Erythroblast (primary cell): ENCODE measurements at places on chromosomes 11 and 22.

- DNase-seq: no peak
These were observed 273.4 kb downstream of the TTC28 start for GRCh38 chr22:28406246-28406645.

DNA sequence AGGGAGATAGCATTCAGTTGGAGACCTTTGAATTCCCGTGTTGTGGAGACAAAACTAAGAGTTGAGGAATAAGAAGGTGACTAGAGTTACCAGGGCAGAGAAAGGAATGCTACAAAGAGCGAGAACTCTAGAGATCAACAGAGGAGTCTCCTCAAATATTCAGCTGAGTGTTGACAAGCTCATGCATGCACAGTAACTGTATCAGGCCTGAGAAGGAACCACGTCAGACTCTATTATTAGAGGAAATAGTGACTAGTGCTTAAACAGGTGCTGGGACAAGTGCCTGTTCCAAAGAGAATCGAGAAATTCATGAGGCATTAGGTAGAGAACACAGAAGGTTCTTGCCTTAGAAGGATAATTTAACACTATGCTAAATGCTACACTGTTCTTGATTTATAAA is 333.8 kb upstream of the CHORDC1 start:
- DNase-seq: no peak

DNA sequence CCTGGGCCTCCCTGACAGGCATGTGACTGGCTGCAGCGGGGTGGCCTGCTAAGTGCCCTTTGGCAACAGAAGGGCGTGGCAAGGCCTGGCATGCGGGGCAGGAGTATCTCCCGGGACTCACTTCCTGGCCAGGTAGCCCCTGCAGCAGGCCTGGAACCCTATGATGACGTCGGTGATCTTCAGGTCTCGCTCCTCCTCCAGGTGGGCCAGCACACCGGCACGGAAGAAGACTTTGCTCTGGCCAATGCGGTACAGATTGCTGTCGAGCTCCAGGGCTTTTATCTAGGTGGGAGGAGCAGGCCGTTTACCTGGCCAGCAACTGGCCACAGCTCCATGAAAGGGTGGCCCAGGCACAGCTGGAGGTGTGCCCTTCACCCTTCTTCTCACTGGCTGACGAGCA is 50.9 kb downstream of the APOL1 start:
- no peak for DNase-seq

DNA sequence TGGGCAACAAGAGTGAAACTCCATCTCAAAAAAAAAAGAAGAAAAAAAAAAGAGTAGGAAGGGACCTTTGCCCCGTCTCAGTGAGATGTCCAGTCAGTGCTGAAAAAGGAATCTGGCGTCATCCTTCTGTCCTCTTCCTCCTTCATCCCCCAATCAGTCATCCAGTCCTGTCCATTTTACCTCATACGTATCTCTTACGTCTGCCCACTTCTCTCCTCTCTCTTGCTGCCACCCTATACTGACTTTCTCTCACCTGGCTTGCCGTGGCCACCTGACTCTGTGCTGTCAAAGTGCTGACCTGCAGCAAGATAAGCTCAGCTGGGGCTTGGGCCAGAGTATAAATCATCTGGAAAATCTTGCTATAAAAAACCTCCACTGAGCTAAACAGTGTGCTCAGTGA is 13.6 kb downstream of the SEPTIN3 start:
- DNase-seq: no peak

DNA sequence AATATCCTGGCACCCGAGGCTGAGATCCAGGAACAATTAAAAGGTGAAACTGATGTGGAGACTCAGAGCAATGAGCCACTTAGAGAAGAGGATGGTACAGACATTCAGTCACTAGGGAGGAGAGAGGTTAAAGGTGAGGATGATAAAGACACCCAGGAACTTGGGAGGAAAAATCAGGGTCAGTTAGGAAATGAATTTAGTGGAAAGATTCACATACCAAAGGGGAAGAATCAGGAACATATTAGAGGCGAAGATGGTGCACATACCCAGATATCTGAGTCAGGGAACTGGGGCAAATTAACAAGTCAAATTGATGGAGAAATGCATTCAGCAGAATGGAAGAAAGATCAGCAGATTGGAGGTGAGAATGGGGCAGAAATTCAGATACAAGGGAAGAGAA is 4.1 kb upstream of the MEI1 start:
- DNase-seq: no peak

- DNase-seq: no peak
These were observed 52.1 kb upstream of the MYEOV start for GRCh38 chr11:69241844-69242243.

GRCh38 chr22:50696799-50697561 is 24.4 kb downstream of the SHANK3 start:
- no peak for DNase-seq

DNA sequence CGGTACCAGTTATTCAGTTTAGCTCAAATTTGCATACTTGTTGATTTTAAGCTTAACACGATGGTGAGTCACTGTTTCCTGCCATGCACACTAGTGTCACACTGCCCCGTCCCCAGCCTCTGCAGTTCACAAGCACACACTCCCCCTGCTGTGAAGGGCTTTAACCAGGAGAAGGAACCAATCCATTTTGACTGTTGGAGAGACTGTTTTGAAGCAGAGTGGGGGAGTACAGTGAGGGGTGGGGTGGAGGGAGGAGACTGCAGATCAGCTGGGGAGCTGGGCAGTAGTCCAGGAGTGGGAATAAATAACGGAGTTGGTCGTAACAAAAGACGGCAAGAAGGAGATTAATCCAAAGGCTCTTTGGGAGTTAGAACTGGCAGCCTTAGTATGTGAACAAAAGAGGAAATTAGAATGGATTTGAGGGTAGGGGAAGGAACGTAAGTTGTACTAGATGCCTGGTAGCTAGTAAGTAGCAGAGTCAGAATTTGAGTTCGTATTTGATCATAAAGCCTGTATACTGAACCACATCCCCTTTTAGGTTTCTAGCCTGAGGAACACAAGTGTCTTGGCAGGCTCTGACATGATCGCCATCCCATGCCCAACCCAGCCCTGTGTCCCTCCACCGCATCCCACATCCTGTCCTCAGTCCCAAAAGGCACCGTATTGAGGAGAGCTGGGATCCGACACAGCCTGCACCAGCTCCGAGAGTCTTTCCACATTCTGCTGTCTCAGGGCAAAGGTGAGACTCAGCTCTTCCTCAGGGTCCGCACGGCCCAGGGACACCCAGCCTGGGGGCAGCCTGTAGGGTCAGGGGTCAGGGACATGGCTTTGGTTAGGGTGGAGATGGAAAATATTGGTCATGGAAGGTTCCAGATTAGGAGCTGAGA is 862 bp downstream of the TPP1 start:
- DNase-seq: peak; percentile 65

DNA sequence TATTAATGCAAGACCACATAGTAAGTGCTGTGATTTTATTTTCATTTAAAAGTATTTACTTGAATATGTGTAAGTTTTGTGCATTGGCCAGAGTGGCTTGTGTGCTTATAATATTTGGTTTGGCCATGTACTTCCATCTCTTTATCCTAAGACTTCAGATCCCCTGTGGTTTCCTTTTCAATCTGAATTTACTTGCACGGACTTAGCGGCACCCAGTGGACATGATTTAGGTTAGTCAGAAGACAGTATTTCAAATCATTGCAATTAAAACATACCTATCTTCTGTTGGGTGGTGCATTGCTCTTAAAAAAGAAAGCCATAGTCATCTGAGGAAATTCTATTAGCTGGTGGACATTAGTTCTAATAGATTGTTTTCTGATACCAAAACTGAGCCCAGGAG is 30.7 kb downstream of the PIWIL4 start:
- no peak for DNase-seq

GRCh38 chr11:61037441-61038093 is 64.7 kb upstream of the CD5 start:
- DNase-seq: no peak

DNA sequence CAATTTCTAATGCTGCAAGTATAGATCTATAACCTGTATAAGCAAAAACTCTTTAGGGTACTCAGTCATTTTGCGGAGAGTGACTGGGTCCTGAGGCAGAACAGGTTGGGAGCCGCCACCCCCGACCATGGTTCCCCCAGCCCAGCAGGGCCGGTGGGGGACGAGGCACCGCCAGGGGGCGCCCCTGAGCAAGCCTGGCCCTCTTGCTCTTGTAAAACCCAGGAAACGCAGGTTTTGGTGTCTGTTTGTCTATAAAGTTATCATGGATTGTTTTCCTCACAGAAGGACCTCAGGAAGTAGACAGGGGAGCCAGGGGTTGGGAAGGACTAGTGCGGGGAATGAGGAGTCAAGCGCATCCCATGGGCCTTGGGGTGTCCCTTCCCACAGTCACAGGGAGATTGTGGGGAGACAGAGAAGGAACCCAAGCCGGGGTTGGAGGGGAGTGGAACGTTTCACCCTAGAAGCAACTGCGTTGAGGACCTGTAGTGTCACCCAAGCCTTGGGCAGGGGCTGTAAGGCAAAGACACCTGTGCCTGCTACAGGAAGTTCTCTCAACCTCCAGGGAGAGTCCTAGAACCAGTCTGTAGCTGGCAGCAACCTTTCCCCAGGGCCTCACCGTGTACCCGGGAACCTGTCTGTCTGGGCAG is 26.4 kb downstream of the KCTD17 start:
- peak; percentile 80 for DNase-seq
